Osteocyte (in vitro differentiated cells): ENCODE measurements at places on chromosomes 1 and 21.

GRCh38 chr1:232925421-232926220 is 24.8 kb upstream of the NTPCR start:
- no peaks in the 10 kb centered on the region for H3K4me1 ChIP-seq
- no peak overlapping the region for H3K4me3 ChIP-seq
- no peak for DNase-seq
- no peaks in the 10 kb centered on the region for H3K36me3 ChIP-seq

DNA sequence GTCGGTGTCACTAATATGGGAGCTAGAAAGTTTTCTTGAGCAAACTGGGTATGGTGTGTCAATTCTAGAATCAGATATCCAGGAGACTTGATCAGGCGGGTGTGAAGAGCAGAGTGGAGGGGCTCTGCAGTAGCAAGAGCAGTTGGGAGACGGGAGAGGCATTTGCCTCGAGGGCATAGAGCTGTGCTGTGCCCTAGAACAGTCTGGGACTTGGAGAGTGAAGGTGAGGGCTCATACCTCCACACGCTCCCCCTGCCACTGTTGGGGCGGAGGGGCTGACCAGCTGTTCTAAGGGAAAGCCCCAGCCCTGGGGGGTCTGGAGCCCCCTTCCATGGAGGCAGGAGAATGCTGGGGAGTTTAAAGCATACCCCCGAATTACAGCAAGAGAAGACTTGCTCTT is 33.8 kb downstream of the SIM2 start:
- peak; percentile 81 for DNase-seq
- peaks cover 16% of the 10 kb centered on the region for H3K27me3 ChIP-seq
- no peaks in the 10 kb centered on the region for H3K36me3 ChIP-seq
- no peaks in the 10 kb centered on the region for H3K4me1 ChIP-seq

DNA sequence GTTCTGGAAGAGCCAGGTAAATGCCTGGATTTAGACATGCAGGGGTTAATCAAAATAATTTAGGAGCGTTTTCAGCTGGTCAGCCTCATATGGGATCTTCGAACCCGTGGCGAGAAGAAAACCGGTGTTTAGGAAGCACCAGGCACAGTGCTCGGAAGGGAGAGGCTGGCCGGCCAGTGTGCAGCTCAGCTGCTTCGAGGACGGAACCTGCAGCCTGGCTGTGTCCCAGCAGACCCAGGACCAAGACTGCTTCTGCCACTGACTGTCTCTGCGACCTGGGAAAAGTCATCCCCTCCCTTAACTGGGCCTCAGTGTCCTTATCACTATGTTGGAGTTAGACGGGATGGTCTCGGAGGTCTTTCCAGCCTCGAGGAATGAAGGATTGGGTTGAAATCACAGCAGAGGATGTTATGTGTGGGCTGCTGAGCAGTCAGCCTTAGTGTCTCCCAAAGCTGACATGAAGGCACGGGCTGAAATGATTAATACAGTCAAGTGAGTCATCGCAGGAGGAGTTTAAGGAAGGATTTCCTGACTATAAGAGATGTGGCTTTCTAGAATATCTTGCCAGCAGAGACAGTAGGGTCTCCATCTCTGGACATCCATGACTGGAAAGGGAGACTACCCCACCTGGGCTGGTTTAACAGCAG is 20.8 kb downstream of the PPFIA4 start:
- no peak for DNase-seq
- no peaks in the 10 kb centered on the region for H3K36me3 ChIP-seq
- peaks cover 20% of the 10 kb centered on the region for H3K27me3 ChIP-seq
- H3K4me1 ChIP-seq, result peaks cover 11% of the 10 kb centered on the region

DNA sequence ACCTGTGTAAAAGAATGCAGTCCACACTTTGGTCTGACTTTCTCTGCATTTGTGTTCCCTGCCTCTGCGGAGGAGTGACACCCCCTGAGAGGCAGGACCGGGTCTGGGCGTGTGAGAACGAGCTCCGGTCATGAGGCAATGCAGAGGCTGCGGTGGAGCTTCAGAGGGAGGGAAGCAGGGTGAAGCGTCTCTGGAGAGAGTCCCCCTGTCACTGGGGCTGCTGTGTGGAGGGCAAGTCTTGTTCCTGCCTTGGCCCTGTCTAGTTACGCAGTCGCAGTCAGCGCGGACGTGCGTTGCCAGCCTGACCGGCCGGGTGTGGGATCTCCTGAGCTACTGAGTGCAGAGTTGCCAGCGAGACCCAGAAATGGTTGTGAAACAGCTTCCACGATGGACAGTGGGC is 48.5 kb downstream of the BACE2 start:
- H3K4me1 ChIP-seq, result peaks cover 51% of the 10 kb centered on the region
- H3K27me3 ChIP-seq, result no peaks in the 10 kb centered on the region
- no peak overlapping the region for H3K4me3 ChIP-seq
- H3K36me3 ChIP-seq, result peaks cover 5% of the 10 kb centered on the region
- H3K27ac ChIP-seq, result peak overlapping the region; percentile 92

DNA sequence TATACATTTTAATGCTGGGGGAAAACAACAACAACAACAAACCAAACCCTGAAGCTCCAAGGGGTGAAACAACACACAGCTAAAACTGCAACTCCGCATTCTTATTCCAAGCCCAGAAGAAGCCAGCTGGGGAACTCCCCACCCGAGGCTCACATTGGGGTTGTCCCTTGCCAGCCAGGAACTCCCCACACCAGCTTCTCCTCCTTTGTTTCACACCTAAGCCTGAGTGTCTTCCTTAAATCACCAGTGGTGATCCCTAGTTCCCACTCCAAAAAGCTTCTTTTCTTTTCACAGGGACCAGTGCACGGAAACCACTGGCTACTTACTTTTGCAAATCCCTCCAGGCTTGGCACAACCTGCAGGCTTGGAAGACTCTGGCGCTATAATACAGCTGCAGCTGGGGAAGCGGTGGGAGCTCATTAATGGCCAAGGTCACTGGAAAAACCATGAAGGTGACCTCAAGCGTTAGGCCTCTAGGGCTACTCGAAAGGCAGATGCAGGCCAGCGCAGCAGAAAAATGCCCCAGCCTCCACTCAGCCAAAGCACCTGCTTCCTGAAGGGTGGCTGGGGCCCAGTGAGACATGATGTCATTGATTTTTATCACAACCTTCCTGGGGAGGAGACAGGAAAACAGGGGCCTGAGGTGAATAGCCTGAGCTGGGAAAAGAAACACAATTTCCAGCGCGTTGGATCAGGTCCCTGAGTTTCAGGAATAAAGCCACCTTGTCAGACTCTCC is 40.1 kb downstream of the TLR5 start:
- no peaks in the 10 kb centered on the region for H3K4me1 ChIP-seq
- H3K36me3 ChIP-seq, result no peaks in the 10 kb centered on the region
- DNase-seq, result no peak
- no peak overlapping the region for H3K27ac ChIP-seq
- H3K27me3 ChIP-seq, result peaks cover 10% of the 10 kb centered on the region

- no peaks in the 10 kb centered on the region for H3K36me3 ChIP-seq
- no peaks in the 10 kb centered on the region for H3K4me1 ChIP-seq
- H3K4me3 ChIP-seq, result no peak overlapping the region
Measured at GRCh38 chr1:44423591-44424537, 18.8 kb downstream of the RNF220 start.

DNA sequence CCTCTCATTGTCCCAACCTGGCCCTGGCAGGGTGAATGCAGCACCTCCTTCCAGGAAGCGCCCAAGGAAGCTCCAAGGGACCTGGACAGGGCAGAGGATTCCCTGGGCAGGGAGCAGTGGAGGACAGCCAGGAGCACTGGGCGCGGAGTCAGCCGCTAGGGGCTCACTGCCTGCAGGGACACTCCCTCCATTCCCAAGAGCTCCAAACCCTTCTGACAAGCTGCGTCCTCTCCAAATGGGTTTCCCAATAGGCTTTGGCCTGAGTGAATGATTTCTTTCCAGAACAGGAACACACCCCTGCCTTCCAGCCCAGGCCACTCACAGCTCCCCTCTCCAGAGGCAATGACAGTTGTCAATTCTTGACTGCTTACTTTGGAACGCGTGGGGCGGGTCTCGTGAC is 128.5 kb upstream of the EDN2 start:
- H3K27me3 ChIP-seq, result no peaks in the 10 kb centered on the region
- no peak overlapping the region for H3K4me3 ChIP-seq
- peaks cover 2% of the 10 kb centered on the region for H3K36me3 ChIP-seq
- H3K4me1 ChIP-seq, result peaks cover 2% of the 10 kb centered on the region
- DNase-seq, result peak; percentile 73
- no peak overlapping the region for H3K27ac ChIP-seq

DNA sequence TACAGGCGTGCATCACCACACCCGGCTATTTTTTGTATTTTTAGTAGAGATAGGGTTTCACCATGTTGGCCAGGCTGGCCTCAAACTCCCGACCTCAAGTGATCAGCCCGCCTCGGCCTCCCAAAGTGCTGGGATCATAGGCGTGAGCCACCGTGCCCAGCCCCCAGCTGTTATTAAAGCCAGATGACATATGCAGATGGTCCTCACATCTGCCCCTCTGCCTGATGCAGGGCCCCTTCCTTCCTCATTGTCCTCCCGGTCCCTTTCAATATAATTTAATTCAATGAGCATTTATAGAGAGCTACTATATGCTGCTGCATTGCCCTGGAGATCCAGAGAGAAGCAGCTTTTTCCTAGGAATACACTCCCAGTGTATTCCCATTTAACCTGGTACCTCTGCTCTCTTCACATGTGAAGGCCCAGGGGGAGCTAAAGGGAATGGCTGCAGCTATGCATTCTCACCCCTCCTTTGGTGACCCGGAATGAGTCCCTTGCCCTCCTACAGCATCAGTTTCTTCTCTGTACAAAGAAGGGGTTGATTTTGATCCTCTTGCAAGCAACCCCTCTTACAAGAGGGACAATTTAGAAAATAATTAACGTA is 55.6 kb downstream of the L1TD1 start:
- DNase-seq, result no peak
- no peak overlapping the region for H3K4me3 ChIP-seq

DNA sequence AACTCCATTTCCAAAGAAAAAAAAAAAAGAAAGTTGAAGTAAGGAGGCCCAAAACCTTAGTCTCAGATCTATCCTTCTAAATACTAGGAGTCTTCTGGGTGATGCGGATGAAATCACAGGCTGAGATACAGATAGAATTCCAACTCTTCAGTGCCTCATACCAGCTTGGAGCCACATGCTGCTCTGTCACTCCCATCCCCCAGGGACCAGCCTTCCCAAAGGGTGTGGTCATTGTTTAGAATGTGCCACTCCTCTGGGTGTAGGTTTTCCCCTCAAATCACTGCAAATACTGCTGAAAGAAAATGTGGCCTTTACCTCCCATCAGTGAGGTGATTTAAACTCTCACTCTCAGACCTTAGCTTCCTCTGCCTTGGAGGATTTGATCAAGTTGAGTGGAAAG is 112.9 kb downstream of the CDC7 start:
- DNase-seq, result no peak
- no peak overlapping the region for H3K27ac ChIP-seq
- no peak overlapping the region for H3K4me3 ChIP-seq

GRCh38 chr1:64363111-64363510 is 106.8 kb upstream of the CACHD1 start:
- no peaks in the 10 kb centered on the region for H3K36me3 ChIP-seq
- no peak overlapping the region for H3K27ac ChIP-seq
- peaks cover 49% of the 10 kb centered on the region for H3K27me3 ChIP-seq
- H3K4me1 ChIP-seq, result no peaks in the 10 kb centered on the region
- no peak overlapping the region for H3K4me3 ChIP-seq

DNA sequence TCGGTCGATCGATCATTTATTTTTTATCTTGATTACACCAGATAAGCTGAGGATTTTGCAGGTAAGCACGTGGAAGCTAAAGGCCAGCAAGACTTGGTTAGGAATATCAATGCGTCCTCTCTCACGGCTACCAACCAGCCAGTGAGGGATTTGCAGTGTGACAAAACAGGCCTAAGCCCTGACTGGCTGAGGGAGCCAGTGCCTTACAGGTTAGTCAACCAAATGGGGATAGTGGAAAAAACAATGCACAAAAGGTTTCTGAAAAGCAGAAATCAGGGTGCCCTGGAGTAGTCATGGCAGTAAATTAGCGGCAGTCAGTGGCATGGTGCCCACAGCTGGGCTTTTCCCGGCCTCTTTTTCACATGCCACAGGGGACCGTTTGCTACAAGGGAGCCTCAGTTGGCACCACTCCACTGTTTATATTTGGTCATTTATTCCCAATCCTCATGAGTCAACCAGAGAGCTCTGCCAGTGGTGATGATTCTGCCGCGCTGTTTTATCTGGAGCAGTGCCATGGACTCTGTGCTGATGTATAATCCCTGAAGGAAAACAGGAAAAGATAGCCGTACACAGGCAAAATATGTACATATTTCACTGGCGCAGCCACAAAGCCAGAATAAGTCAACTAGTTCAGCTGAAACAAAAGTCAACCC is 167.6 kb downstream of the RHOU start:
- peaks cover 43% of the 10 kb centered on the region for H3K4me1 ChIP-seq
- DNase-seq, result peak; percentile 92
- H3K36me3 ChIP-seq, result no peaks in the 10 kb centered on the region
- no peak overlapping the region for H3K4me3 ChIP-seq
- H3K27me3 ChIP-seq, result peaks cover 26% of the 10 kb centered on the region

GRCh38 chr1:58765006-58765405 is 18.8 kb downstream of the JUN start:
- no peaks in the 10 kb centered on the region for H3K27me3 ChIP-seq
- no peak overlapping the region for H3K4me3 ChIP-seq
- H3K27ac ChIP-seq, result peak overlapping the region; percentile 86
- no peak for DNase-seq
- H3K36me3 ChIP-seq, result no peaks in the 10 kb centered on the region
- peaks cover 56% of the 10 kb centered on the region for H3K4me1 ChIP-seq

- no peaks in the 10 kb centered on the region for H3K4me1 ChIP-seq
- H3K27me3 ChIP-seq, result no peaks in the 10 kb centered on the region
- H3K4me3 ChIP-seq, result no peak overlapping the region
Measured at GRCh38 chr1:86741947-86742572, 37.7 kb downstream of the SH3GLB1 start.

GRCh38 chr1:27649306-27649635 is 14.3 kb upstream of the FGR start:
- H3K4me3 ChIP-seq, result no peak overlapping the region
- no peaks in the 10 kb centered on the region for H3K27me3 ChIP-seq
- no peak for DNase-seq
- H3K36me3 ChIP-seq, result no peaks in the 10 kb centered on the region
- H3K27ac ChIP-seq, result no peak overlapping the region

GRCh38 chr1:26094677-26095383 is 16.8 kb upstream of the PDIK1L start:
- no peak overlapping the region for H3K27ac ChIP-seq
- no peaks in the 10 kb centered on the region for H3K36me3 ChIP-seq
- peaks cover 30% of the 10 kb centered on the region for H3K27me3 ChIP-seq
- no peak overlapping the region for H3K4me3 ChIP-seq
- peaks cover 9% of the 10 kb centered on the region for H3K4me1 ChIP-seq
- no peak for DNase-seq
